ENCODE measurements at places on chromosomes 7 and 10.

- no peak for DNase-seq
These were observed 64.9 kb downstream of the PAX2 start for GRCh38 chr10:100810091-100810834.

DNA sequence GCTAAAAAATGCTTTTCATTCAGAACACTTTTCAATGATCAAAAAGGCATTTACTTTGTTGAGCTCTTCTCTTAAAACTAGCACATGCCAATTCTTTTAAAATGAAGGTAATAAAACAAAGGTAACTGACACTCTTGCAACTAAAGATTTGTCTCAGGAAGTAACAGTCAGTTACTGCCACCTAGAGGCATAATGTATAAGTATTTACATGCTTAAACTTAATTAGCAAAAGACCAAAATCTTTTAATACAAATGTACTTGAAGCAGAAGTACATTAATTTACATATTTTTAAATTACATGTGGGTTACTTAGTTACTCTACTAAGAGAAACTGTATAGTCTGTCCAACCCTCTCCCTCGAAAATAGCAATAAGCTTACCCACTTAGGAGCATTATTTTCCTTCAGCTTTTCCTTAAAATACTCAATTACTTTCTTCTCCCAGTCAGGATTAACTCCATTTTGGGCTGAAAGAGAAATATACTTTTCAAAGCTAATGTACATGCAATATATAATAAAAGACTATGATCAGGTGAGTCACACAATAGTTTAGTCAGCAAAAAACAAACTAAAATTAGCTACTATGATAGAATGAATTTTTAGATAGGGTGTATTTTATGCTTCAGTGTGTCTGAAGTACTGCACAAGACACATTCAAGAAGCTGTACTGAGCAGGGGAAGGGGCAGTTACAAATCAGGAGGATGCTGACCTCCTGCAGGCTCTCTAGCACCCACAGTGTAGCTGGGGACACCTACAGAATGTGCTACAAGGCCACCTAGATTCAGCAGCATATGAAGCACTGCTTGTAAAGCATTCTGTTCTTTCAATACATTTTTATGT, 13.0 kb downstream of the MCMBP start:
- DNase-seq: no peak

GRCh38 chr10:116147147-116147905, 125.7 kb downstream of the GFRA1 start:
- no peak for DNase-seq

GRCh38 chr10:2232479-2232878, 495.2 kb upstream of the ADARB2 start:
- DNase-seq: no peak

DNA sequence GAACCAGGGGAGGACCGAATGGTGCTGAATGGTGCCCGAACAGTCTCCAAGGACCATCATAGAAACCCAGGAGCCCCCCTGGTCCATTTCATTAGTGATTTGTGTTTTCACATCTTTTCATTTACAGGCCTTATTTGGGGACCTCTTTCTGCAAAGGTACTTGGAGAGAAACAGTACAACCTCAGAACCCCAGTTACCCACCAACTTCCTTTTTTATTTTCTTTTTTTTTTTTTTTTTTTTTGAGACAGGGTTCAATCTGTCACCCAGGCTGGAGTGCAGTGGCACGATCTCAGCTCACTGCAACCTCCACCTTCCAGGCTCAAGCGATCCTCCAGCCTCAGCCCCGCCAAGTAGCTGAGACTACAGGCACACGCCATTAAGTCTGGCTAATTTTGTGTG, 13.0 kb upstream of the ELN start:
- no peak for DNase-seq

DNA sequence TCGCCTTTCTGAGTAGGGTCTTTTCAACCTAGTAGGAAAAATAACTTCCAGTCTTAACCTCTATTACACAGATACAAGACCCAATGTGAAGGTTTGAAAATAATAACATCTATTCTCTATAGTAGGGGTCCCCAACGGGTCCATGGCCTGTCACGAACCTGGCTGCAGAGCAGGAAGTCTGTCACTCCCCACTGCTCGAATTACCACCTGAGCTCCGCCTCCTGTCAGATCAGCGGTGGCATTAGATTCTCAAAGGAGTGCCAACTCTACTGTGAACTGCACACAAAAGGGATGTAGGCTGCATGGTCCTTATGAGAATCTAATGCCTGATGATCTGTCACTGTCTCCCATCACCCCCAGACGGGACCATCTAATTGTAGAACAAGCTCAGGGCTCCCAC, 7.4 kb downstream of the YWHAG start:
- DNase-seq: no peak

DNA sequence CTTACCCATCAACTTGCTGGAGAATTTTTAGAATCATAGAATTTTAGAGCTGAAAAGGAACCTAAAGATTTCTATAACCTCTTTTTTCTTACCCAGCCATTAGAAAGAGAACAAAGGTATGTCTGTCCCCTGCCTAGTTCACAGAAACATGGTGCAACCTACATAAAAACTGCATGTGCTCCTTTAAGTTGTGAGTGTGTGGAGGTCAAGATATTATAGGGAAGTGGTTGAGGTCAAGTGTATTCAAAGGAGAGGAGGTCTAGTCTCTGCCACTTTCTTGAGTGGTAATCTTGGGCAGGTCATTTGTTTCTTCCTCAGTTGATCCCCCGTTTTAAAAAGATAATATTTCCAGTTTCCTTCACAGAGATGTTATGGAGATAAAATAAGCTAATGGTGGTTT, 6.4 kb downstream of the UBTD1 start:
- DNase-seq: no peak

- no peak for DNase-seq
These were observed 275.8 kb upstream of the PPP2R2D start for GRCh38 chr10:131625041-131625440.

DNA sequence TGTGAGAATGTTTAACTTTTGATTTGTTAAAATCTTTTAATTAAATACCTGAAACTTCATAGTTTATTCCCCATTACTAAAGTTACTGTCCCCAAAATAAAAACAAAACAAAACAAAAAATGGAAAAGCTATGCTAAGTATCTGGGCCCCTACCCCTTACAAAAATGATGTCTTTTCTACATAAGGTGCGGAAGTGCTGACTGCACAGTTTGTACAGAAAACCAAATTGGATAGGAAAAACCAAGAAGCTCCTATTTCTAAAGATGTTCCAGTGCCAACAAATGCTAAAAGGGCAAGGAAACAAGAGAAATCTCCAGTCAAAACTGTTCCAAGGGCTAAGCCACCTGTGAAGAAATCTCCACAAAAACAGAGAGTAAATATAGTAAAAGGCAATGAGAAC, 50.5 kb downstream of the TASOR2 start:
- DNase-seq: no peak

DNA sequence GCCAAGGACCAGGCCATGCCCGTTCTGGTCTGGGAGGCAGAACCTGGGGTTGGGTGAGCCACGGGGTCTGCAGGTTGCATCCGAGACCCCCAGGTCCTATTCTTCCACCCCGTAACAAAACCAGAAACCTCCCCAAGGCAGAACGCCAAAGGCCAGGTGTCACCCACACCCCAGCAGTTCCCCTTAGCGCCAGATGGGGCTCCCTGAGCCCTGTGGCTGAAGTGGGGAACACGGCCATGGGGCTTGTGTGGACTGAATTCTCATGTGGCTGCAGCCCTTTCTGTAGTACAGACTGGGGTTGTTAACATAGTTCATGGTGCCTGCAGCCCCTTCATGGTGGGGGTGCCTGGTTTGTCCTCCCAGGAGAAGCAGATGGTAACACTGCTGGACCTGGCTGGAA, 10.2 kb downstream of the BRI3 start:
- DNase-seq: no peak

GRCh38 chr7:124489082-124489819, 276.3 kb downstream of the GPR37 start:
- DNase-seq: no peak

GRCh38 chr10:59967079-59967478, 60.7 kb upstream of the CCDC6 start:
- DNase-seq: no peak

- peak; percentile 24 for DNase-seq
These were observed 16.4 kb upstream of the ABCA13 start for GRCh38 chr7:48154792-48155413.

- DNase-seq: no peak
These were observed 365.8 kb downstream of the FGFR2 start for GRCh38 chr10:121232494-121232893.

DNA sequence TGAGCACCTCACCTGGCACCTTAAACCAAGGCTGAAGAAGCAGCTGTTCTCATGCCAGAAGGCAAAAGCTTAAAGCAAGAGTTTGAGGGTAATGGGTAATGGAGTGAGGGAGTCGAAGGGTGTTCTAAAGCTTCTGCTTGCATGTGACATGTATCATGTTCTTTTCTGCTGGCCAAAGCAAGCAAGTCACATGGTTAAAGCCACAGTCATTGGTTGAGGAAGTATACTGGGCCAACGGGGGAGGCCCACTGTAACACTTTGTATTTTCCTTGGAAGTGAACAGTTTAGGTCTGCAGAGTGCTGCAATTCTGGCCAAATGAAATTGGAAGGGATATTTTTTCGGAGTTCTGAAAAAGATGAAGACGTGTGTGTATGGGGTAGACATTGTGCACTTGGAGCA, 75.7 kb downstream of the REEP3 start:
- DNase-seq: no peak

GRCh38 chr10:114024876-114025610, 18.6 kb upstream of the ADRB1 start:
- no peak for DNase-seq

DNA sequence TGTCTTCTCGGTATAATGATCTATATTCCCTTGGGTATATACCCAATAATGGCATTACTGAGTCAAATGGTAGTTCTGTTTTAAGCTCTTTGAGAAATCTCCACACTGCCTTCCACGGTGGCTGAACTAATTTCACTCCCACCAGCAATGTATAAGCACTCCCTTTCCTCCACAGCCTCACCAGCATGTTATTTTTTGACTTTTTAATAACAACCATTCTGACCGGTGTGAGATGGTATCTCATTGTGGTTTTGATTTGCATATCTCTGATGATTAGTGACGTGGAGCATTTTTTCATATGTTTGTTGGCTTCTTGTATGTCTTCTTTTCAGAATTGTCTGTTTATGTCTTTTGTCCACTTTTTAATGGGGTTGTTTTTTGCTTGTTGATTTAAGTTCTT, 33.6 kb downstream of the KIAA1217 start:
- DNase-seq: no peak

DNA sequence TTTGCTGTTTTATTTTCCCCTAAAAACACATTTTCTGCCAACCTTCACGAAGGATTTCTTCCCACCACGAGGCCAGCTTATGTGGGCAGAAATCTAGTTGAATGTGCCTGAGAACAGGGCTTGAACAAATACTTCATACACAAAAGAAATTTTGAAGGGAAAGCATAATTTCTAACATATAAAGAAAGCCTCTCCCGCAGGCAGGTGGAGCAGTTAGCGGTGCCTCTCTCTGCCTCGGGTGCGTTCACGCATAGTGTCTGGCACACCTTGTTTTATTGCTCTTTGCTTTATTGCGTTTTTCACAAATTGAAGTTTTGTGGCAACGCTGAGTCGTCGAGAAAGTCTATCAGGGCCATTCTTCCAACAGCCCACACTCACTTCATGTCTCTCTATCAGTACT, 7.0 kb upstream of the CSGALNACT2 start:
- DNase-seq: no peak

DNA sequence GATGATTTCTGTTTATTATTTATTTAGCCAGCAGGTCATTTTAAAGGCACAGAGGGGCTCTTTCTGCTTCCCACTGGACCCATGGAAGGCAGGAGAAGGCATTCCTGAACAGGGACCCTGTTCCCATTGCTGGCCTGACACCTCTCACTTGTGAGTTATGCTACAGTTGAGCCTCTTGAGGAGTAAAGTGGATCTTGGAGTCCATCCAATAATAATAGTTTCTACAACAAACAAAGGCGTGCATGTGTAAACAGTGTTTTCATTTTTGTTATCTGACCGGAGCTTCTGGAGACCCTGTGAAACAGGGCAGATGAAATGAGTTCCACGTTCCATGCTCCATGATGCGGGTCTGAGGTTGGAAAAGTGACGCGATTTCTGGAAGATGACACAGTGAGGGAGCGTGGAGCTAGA, 127.3 kb upstream of the HABP2 start:
- no peak for DNase-seq

DNA sequence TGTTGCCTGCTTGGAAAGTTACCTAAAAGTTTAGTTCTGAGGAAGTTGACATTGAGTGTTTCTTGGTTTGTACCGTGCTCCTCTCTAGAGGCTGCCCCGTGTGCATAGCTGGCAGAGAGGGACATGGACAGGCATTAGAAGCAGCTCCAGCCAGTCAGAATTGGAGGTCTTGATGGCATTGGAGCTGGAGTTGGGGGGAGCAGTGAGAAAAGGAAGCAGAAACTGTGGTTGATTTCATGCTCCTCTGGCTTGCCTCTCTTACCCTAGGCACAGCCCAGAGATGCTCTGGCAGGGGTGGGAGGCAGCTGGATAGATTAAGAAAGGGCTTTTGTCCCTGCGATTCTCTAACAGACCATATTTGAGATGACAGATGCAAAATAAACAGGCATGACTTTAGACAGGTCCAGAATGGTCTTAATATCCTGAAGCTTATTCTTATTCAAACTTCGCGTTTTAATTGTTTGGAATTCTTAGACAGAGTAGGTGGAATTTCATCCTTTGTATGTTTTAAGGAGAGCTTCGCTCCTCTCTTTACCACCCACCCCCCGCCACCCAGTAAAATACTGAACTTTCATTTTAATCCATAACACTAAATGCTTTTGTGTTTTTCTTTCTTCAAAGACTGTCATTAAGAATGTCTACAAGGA, 73.5 kb upstream of the GLCCI1 start:
- no peak for DNase-seq

- no peak for DNase-seq
These were observed 189.8 kb upstream of the SEMA3A start for GRCh38 chr7:84384417-84384816.

DNA sequence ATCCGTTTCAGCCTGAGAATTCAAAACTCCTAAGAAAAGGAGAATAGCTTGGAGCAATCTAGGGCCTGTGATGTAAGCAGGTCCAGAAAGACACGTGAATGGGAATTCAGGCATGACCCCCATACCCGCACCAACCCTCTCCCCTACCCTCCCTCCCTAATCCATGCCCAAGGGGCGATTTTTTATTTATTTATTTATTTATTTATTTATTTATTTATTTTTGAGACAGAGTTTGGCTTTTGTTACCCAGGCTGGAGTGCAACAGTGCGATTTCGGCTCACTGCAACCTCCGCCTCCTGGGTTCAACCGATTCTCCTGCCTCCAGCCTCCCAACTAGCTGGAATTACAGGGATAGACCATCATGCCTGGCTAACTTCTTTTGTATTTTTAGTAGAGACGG, 16.6 kb upstream of the EIF4H start:
- no peak for DNase-seq

DNA sequence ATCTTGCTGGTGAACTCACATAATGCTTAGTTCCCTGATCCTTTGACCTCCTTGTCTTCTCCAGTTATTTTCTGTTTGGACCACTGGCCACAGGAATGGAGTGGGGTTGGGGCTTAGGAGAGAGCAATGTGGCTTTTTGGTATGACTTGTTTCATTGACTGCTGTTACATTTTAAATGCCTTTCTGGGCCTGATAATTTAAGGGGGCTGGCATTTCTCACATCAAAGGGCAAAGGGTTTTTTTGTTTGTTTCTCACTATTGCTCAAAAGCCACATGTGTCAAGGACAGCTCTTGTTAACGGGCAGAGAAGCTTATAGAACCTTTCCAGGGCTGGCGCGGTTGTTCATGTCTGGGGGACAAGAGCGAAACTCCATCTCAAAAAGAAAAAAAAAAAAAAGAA, 161.2 kb upstream of the TNRC18 start:
- no peak for DNase-seq
